Activated CD4-positive, alpha-beta T cell treated with anti-CD3 and anti-CD28 coated beads, Interleukin-2, amount 50 U/mL, for 24 hours (primary cell): ENCODE measurements at places on chromosomes 4 and X.
A peak's percentile ranks its signal among the peaks of the same experiment; 100 is the strongest.

DNA sequence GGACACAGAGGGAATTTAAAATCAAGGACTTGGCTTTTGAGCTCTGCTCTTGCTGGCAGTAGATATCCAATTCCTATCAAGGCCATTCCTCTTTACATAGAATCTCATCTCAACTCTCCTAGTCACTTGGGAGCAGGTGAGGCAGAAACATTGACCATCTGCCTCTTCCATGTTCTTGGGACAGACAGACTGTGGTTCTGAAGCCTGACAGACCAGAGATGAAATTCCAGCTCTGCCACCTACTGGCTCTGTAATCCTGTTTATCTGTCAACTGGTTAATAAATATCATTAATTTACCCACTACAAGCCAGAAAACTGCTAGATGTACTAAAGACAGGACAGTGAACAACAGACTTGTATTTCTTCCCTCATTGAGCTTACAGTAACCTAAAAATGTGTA is 300.8 kb downstream of the ADGRL3 start:
- DNase-seq = no peak

GRCh38 chr4:153791746-153792617 is 3.1 kb upstream of the SFRP2 start:
- no peak for DNase-seq

- DNase-seq = no peak
Measured at GRCh38 chrX:70455366-70456202, 10.9 kb downstream of the DLG3 start.

DNA sequence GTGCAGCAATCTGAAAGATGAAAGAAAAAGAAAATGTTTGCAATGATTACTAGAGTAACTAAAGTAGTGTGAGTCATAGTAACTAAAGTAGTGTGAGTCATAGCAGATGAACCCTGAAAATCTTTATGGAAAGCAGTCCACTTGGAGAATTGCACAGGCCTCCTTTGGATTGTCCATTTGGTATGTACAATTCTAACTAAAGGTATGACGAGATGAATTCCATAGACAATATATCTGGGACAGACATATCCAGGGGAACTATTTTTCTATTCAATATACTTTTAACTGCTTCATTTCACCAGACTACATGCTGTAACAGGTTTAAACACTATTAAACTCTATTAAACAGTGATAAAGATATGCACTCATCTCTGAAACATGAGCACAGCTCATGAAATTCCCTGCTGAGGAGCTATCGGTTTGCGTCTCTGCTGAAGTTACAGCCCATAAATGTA is 798.7 kb downstream of the PCDH7 start:
- DNase-seq = no peak

DNA sequence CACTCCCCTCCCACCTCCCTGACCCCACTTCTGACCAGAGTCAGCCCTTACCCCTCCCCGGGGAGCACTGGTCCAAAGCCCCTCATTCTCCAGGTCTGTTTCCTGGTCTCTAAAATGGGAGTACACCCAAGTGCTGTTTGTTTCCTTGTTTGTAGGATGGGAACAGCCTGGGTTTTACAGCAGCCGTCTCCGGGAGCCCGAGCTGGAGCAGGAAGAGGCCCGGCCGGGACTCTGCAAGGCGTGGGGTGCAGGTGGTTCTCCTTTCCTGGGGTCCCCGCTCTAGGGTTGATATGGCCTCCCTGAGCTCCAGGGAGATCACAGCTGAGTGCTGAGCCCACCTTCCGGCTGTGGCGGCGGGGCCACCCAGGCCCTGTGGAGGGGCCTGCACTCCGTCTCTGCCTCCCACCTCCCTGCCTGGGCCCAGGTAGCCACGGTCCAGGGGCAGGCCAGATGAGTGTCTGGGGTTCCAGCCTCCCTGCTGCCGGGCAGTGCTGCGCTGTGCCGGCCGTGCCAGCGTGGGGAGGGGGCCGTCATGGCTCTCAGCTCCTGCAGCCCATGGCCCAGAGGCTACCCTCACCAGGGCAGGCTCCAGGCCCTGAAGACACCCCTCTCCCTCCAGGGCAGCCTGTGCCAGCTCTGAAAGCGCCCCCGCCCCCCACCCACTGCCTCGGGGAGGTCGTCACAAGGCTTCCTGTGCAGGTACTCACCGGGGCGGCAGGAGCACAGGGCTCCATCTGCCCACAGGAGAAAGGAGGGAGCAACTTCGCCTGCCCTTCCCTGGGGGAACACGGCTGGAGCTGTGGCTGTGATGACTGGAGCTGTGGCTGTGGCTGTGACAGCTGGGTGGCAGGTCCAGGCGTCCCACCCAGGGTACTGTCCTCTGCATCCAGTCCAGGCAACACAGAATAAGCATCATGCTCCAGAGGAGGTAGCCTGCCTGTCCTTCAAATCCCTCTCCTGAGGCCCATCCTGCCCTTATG is 98.8 kb downstream of the ADRA2C start:
- no peak for DNase-seq

GRCh38 chr4:185874516-185875230 is 62.7 kb upstream of the SORBS2 start:
- DNase-seq = no peak

DNA sequence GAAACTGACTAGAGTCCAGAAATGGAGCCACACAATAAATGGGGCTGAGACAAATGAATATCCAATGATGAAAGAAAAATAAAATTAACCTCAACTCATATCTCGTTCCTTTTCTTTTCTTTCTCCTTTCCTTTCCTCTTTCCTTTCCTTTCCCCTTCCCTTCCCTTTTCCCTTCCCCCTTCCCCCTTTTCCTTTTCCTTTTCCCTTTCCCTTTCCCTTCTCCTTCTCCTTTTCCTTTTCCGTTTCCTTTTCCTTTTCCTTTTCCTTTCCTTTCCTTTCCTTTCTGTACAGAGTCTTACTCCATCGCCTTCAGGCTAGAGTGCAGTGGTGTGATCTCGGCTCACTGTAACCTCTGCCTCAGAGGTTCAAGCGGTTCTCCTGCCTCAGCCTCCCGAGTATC is 146.3 kb downstream of the RTL9 start:
- no peak for DNase-seq

DNA sequence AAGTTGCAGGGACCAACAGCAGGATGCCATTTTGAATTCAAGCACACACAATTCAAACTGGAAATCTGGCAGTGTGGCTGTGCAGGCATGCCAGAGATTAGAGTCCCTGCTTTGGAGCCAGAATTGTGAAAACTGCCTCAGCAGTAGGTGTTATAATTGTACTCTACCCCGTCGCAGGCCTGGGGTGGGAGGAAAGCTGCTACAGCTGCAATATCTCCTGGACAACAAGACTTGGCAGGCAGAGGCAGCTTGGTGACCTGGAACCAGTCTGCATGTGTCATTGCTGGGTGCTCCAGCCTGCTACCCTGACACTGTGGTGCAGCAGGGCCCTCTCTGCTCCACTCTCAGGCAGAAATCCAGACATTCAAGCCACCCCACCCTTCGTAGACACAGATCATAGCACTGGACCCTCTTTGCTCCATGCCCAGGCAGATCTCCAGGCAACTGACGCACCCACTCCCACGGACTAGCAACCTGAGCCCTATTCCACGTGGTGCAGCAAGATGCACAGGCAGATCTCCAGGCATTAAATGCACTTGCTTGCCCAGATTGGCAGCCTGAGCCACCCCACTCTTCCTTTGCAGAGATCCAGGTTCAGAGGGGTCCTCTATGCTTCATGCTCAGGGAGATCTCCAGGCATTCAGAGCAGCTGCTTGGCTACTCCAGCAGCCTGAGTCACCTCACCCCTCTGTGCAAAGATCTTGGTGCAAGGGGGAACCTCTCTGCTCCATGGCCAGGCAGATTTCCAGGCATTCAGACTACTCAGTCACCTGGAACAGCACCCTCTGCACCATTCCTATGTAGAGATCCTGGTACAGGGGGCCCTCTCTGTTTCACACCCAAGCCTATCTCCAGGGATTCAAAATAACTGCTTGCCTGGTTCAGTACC is 140.5 kb downstream of the LRBA start:
- DNase-seq = no peak

DNA sequence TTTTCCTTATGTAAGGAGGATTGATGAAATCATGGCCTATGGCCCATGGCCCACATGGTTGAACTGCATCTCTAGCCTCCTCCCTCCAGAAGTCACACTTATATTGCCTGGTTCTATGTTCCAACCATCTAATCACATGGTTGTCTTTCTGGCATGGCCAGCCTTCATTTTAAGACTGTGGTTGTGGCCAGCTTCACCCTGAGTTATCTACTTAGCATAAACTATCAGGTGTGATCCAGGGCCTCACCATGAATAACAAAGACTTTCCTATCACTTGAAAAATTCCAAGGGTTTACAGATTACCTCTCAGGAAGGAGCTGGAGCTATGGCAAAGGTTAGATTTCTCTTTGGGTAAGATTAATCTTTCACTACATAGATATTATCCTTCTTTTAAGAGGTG is 222.8 kb downstream of the SNCA start:
- DNase-seq = no peak

DNA sequence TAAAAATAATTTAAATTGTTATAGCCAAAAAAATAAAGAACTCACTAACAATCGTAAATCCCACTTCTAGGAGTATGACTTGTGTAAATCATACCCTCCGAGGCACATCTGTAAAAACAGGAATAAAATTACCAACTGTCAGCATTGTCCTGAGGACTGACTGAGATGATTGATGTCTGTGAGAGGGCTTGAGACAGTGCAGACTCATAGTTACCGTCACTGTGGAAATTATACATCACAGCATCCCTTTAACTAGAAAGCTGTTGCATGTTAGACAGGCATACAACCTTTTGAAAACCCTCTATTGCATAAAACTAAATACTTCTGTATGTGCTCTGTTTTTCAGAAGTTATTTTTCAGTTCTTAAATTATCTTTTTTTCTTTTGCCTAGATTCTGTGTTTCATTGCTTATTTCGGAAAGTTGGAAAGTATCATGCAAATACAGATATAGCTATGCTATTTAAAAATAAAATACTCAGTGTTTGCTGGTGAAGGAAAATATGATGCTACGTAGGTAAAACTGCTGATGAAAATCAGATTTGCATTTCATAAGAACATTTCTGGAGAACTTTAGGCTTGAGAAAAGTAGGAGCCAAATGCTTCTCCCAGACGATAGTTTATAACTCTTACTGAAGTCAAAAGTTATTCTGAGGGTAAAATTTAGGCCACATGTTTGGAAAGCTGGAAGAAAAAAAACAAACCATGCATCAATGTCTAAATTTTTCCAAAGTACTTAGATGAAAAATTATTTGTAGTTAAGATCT is 13.6 kb upstream of the RBPJ start:
- peak; percentile 36 for DNase-seq

GRCh38 chr4:144894573-144894972 is 203.4 kb downstream of the ANAPC10 start:
- no peak for DNase-seq

DNA sequence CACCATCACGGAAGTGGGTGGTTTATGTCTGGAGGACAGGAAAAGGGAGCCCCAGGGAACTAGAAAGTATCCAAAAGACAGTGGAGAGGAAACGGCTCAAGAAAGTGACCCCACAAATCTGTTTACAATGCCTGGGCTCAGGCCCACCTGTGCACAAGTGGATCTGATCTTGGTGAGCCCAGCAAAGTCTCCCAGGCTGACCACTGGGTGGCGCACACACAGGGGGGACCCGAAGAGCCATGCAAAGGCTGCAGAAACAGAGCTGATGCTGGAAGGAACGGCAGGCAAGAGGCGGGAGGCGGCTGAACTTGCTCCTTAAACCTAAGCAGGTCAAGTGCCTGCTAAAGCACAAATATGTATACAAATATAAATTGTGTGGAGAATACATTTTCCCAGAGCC is 9.6 kb downstream of the HAUS7 start:
- no peak for DNase-seq

DNA sequence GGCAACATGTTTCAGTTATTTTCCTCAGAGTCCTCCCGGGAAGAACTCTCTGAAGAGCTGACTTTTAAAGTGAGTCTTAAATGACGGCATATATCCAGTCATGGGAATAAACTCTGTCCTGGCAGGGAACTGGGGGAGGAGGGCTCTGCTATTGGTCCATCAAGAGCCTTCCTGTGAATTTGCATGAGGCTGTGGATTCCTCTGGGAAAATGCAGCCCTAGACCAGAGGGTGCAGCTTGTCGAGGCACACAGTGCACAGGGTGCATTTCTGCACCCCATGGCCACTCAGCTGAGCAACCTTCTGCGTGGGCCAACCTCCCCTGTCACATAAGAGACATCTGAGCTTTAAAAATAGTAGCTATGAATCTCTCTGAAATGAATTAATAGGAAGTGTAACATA is 360.0 kb downstream of the GALNTL6 start:
- DNase-seq = no peak

DNA sequence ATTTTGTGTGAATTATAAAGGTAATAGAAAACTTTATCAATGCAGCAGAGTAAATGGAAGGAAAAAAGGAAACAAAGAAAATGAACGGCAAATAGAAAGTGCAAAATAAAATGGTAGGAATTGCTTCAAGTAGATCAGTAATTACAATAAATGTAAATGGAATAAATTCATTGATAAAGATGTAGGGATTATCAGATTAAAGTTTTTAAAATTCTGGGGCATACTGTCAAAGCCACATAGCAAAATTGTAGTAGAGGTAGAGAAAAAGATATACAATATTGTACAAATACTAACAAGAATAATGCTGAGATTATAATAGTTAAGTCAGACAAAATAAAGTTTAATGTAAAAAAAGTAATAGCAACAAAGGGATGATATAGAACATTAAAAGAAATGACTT is 94.7 kb downstream of the SMIM20 start:
- DNase-seq = no peak

GRCh38 chr4:107647591-107647990 is 72.4 kb downstream of the PAPSS1 start:
- no peak for DNase-seq

DNA sequence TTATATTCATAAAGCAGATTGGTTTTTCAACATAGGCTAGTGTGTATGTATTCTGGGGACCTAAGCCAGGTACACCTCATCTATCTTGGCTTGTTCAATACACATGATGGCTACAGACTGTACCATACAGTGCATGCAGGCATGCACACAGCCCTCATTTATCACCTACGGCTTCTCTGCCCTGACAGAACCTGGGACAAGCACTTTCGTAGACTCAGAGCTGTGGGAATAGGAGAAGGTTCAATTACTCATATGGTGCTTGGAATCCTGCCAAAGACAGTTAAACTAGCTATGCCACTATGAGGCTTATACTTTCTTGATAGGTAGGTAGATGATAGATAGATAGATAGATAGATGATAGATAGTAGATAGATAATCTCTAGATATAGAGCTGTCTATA is 457.2 kb downstream of the GALNTL6 start:
- no peak for DNase-seq

GRCh38 chr4:98338761-98339438 is 77.7 kb downstream of the RAP1GDS1 start:
- DNase-seq = no peak
